ENCODE measurements at places on chromosomes 16 and 17.

GRCh38 chr17:44085908-44086307 is 15.4 kb downstream of the G6PC3 start:
- no peaks in the 10 kb centered on the region for H3K4me1 ChIP-seq
- no peaks in the 10 kb centered on the region for H3K27me3 ChIP-seq

- no peak for DNase-seq
- H3K27me3 ChIP-seq = no peaks in the 10 kb centered on the region
- H3K36me3 ChIP-seq = no peaks in the 10 kb centered on the region
- no peak overlapping the region for H3K27ac ChIP-seq
- H3K4me1 ChIP-seq = peaks cover 24% of the 10 kb centered on the region
Observed at GRCh38 chr17:40482722-40483121, 18.7 kb downstream of the TNS4 start.

GRCh38 chr17:2689411-2690164 is 22.0 kb downstream of the CLUH start:
- H3K4me1 ChIP-seq = peaks cover 14% of the 10 kb centered on the region
- H3K36me3 ChIP-seq = no peaks in the 10 kb centered on the region
- no peak overlapping the region for H3K27ac ChIP-seq
- no peak for DNase-seq
- H3K27me3 ChIP-seq = no peaks in the 10 kb centered on the region

GRCh38 chr16:88578446-88579313 is 8.5 kb downstream of the ZC3H18 start:
- H3K36me3 ChIP-seq = peaks cover 75% of the 10 kb centered on the region
- H3K27me3 ChIP-seq = no peaks in the 10 kb centered on the region
- H3K27ac ChIP-seq = no peak overlapping the region
- DNase-seq = no peak

DNA sequence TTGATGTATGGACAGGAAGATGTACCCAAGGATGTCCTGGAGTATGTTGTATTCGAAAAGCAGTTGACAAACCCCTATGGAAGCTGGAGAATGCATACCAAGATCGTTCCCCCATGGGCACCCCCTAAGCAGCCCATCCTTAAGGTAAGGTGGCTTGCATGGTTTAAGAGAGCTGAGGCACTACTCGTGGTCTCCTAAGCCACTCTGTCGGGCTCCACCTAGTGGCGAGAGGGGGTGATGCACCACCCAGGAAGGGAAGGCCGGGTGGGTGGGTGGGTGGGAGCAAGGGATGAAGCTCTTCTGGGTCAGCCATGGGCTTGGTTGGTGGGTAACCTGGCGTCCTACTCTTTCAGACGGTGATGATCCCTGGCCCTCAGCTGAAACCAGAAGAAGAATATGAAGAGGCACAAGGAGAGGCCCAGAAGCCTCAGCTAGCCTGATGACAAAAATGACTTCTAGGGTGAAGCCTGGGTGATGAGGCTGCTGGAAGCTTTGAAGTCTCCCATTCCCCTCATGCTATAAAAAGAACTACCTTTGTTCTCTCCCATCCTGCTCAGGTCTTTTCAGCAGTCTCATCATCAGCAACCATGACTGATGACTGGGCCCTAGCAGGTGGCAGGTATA is 21.5 kb downstream of the GPR179 start:
- no peak overlapping the region for H3K4me3 ChIP-seq
- H3K27me3 ChIP-seq = no peaks in the 10 kb centered on the region
- peak; percentile 76 for DNase-seq
- no peak overlapping the region for H3K27ac ChIP-seq
- no peaks in the 10 kb centered on the region for H3K36me3 ChIP-seq
- H3K4me1 ChIP-seq = no peaks in the 10 kb centered on the region

GRCh38 chr17:65626451-65626850 is 65.0 kb upstream of the AXIN2 start:
- H3K4me1 ChIP-seq = no peaks in the 10 kb centered on the region
- no peak overlapping the region for H3K27ac ChIP-seq
- H3K36me3 ChIP-seq = no peaks in the 10 kb centered on the region
- H3K27me3 ChIP-seq = no peaks in the 10 kb centered on the region
- DNase-seq = no peak

DNA sequence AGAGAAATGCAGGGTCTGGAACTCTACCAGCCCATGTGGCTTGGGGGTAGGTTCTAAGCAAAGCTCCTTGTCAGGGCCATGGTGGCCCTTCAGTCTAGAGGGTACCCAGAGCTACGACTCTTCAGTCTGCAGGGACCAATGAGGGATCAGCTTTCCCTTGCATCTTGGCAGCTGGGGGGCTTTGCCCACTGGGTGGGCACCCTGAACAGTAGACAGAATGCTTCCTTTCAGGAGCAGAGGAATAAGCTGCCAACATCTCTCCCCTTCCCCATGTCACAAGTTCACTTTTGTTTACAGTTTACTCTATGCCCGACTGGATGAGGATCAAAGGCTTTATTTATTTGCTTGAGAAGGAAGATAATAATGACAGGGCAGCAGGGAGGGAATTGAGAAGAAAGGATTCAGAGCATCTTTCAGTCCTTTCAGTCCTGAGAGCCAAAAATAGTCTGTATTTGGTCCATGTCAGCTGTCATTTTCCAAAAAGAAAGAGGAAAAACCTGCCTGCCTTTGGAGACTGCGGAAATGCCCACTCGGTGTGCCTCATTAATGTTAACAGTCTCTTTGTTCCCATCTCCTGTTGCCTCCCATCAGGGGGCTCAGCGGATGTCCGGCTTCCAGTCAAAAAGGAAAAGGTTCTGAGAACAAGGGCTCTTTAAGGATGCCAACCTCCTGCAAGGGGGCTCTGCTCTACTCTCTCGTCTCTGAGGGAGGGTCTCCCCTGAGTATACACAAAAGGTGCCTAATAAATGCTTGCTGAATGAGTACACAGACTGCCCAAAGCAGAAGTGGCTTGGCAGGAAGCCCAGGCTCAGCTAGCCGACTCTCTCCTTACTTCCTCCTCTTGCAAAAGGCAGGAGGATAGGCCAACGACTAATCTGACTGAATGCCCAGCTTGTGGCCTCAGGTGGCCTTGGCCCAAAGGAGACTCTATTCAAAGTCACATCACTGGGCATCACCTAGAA is 17.1 kb downstream of the TRAF4 start:
- no peaks in the 10 kb centered on the region for H3K4me1 ChIP-seq
- no peaks in the 10 kb centered on the region for H3K36me3 ChIP-seq
- H3K27ac ChIP-seq = no peak overlapping the region
- H3K4me3 ChIP-seq = no peak overlapping the region
- no peaks in the 10 kb centered on the region for H3K27me3 ChIP-seq
- DNase-seq = no peak

DNA sequence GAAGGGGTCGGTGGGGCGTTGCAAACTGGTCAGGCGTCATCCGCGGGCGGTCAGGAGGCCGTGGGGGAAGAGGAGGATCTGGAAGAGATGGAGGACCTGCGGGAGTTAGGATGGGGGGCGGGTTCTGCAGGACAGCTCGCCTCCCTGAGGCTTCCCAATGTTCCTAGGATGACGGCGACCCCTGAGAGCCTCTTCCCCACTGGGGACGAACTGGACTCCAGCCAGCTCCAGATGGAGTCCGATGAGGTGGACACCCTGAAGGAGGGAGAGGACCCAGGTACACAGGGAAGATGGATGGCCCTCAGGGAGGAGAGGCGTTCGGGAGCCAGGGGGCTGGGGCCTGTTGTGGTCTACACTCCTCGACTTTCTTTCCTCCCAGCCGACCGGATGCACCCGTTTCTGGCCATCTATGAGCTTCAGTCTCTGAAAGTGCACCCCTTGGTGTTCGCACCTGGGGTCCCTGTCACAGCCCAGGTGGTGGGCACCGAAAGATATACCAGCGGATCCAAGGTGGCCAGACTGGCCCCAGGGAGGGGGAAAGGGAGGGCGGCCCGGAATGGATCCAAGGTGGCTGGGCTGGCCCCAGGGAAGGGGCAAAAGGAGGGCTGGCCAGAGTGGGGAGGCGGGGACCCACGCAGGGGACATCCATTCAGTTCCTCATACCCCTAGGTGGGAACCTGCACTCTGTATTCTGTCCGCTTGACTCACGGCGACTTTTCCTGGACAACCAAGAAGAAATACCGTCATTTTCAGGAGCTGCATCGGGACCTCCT is 839 bp downstream of the PLD2 start:
- no peaks in the 10 kb centered on the region for H3K4me1 ChIP-seq
- no peak for DNase-seq
- H3K27ac ChIP-seq = peak overlapping the region; percentile 79
- no peaks in the 10 kb centered on the region for H3K27me3 ChIP-seq
- no peaks in the 10 kb centered on the region for H3K36me3 ChIP-seq
- no peak overlapping the region for H3K4me3 ChIP-seq

DNA sequence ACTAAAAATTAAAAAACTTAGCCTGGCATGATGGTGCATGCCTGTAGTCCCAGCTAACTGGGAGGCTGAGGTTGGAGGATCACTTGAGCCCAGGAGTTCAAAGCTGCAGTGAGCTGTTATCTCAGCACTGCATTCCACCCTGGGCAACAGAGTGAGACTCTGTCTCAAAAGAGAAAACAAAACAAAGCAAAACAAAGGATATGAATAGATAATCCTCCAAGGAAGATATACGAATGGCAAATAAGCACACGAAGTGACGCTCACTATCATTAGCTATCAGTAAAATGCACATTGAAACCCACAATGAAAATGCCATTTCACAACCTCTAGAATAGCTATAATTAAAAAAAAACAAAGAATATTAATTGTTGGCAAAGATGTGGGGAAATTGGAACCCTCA is 386.2 kb upstream of the CCL2 start:
- DNase-seq = no peak
- H3K4me1 ChIP-seq = no peaks in the 10 kb centered on the region
- H3K27me3 ChIP-seq = peaks cover 4% of the 10 kb centered on the region
- no peaks in the 10 kb centered on the region for H3K36me3 ChIP-seq
- no peak overlapping the region for H3K4me3 ChIP-seq
- no peak overlapping the region for H3K27ac ChIP-seq

GRCh38 chr17:879546-880442 is 97.6 kb downstream of the MRM3 start:
- H3K4me1 ChIP-seq = no peaks in the 10 kb centered on the region
- no peaks in the 10 kb centered on the region for H3K27me3 ChIP-seq
- no peak overlapping the region for H3K27ac ChIP-seq
- H3K4me3 ChIP-seq = no peak overlapping the region
- no peaks in the 10 kb centered on the region for H3K36me3 ChIP-seq
- peak; percentile 64 for DNase-seq

DNA sequence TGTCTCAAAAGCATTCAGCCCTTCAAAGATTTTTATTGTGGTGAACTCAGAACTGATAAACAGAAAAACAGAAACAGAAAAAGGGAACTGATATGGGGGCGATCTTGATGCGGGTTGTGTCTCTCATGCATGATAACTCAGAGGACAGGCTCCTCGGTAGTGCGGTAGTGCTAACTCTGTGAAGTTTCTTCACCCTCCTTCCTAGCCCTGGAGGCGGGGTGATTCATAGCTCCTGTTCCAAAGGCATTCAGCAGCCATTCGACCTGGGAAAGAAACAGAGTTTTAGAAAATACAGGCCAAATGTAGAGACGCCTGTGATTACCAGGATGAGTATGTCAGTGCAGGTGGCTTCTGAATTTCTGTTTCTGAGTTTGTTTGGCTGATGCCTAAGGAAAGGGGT is 5.5 kb upstream of the MAF start:
- H3K4me1 ChIP-seq = peaks cover 4% of the 10 kb centered on the region
- H3K36me3 ChIP-seq = no peaks in the 10 kb centered on the region
- no peak overlapping the region for H3K27ac ChIP-seq
- DNase-seq = no peak
- no peak overlapping the region for H3K4me3 ChIP-seq

- no peaks in the 10 kb centered on the region for H3K4me1 ChIP-seq
- no peak overlapping the region for H3K4me3 ChIP-seq
- DNase-seq = no peak
- H3K27ac ChIP-seq = no peak overlapping the region
Observed at GRCh38 chr17:55168958-55169687, 95.6 kb upstream of the HLF start.

DNA sequence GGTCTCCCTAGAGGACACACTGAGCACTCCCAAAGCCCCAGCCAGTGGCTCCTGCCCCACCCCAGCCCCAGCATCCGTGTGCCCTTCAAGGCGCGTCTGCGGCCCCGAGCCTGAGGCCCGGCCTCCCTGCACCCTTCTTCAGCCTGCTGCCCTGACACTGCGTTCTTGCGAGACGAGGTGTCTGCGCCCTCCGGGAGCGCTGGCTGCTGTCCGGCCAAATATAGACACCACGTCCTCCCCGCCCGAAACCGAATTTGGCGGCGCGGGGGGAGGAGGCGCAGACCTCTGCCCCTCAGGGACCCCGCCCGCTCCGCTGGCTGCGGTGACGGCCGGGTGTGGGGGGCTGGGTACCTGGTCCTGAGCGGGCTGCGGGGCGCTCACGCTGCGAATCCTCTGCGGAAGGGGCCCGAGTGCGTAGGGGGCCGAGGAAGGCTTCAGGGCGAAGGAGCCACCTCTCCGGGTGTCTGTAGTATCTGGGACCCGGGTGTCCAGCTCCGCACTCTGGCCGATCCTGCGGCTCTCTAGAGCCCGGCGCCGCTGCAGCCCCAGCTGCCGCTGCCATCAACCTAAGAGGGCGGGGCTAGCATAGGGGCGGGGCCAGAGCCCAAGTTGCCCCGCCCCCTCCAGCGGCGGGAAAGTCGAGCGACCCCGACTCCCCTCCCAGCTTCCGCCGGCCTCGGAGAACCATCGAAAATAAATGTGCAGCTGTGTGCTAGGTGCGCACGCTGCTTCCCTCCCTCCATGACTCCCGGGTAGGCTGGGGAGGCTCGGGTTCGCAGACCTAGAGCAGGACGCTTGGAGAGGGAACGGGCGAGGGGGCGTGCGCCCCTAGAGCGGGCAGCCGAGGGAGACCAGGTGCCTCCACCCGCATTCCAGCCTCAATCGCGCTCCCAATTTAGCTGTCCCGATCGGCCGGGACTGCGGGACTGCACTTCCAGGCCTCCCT is at the start of gene CORO6:
Gene CORO6, minus strand, starts transcription at position 576 of the 946 bp plus-strand sequence. CDS start 1,491 bp downstream, outside the sequence.
- peak within 1 kb of the TSS; percentile 68 for H3K4me3 ChIP-seq
- H3K36me3 ChIP-seq = no peaks in the 10 kb centered on the region
- peak within 1 kb of the TSS; percentile 27 for H3K27ac ChIP-seq
- peak; percentile 61 for DNase-seq
- no peaks in the 10 kb centered on the region for H3K27me3 ChIP-seq

GRCh38 chr17:55563363-55563762 is 52.1 kb upstream of the SMIM36 start:
- H3K27me3 ChIP-seq = no peaks in the 10 kb centered on the region
- no peaks in the 10 kb centered on the region for H3K36me3 ChIP-seq
- H3K4me3 ChIP-seq = no peak overlapping the region
- H3K4me1 ChIP-seq = no peaks in the 10 kb centered on the region
- no peak overlapping the region for H3K27ac ChIP-seq

DNA sequence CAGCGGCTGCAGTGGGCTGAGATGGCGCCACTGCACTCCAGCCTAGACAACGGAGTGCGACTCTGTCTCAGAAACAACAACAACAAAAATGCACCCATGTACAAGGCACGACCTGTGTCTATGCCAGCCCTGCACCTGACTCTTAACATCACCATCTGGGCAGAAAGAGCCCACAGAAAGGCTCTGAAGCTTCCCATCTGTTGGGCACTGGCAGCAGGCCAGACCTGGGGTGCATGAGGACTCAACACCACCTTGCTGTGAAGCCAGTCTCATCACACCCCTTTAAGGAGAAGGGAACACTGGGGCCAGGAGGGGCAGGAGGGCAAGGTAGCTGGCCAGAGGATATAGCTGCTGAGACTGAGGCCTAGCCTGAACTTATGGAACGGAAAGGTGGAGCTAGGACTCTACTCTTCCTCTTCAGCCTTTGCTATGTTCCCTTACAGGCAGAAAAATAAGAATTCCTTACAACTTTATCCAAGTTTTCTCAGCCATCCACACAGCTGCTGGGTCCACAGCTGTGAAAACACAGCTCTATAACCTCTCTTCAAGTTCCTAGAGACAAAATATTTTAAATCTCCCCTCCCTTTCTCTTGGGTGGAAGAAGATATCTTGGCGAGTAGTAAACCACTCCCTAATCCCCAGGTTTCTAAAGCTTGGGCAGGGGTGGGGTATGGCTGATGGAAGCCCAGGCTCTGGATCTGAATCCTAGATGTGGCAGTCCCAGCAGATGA is 2.8 kb downstream of the ELOB start:
- no peak for DNase-seq
- no peak overlapping the region for H3K4me3 ChIP-seq
- H3K4me1 ChIP-seq = peaks cover 24% of the 10 kb centered on the region
- no peaks in the 10 kb centered on the region for H3K27me3 ChIP-seq
- peaks cover 19% of the 10 kb centered on the region for H3K36me3 ChIP-seq

Measured in naive thymus-derived CD4-positive, alpha-beta T cell (primary cell).